ENCODE measurements at places on chromosomes 11 and 22.

DNA sequence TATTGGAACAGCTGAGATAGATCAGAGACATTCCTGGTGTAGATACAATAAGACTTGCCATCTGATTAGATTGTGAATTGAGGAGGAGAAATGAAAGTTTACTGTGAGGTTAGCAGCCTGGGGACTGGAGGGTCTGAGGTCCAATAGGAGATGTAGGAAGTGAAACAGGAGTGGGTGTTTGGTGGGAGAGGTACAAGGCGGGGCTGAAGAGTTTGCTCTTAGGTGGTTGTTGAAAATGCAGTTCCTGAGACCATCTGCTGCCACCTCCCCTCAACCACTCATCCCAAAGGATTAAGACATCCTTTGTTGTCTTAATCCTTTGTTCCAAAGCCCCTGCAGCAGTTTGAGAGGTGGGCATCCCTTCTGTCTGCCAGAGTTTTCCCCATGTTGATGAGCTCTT is 14.8 kb downstream of the PIWIL4 start:
- no peak for DNase-seq

- no peak for DNase-seq
These were observed 20.0 kb downstream of the MTFP1 start for GRCh38 chr22:30445438-30446145.

DNA sequence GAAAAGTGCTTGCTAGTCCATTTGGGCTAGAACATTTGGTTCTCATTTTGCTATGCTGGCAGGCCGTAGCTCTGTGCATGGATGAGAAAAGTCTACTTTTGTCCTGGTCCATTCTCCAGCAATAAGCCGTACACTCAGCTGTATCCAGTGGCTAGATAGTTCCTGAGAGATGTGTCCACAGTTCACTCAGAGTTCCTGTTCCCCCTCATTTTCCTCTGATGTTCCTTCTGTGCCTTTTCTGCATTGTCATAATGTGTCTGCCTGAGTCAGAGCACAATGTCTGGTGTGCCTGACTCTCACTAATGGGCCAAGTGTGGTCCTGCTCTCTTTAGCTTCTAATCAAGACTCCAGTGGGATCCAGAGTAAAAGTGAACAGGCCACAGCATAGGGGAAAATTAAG is 215.7 kb upstream of the CTSC start:
- DNase-seq, result no peak

DNA sequence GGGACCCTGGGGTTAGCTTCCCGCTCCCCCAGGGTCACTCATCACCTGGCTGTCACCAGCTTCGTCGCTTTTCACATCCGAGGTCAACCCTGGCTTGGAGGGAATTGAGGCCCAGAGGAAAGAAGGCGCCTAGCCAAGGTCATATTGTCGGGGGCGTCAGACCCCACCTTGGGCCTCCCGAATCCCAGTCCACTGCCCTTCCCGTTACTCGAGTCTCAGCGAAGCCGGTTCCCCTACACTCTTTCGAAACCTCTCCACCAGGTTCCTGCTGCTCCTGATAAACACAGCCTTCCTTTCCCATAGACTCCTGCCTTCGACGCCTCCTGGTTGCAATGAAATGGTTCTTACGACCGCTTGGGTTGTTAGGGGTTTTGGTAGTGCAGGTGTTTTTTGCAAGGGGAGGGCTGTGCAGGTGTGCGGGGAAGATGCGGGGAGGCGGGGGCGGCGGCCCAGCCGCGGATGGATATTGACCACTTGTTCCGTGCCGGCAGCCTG is 642 bp downstream of the NAA40 start:
- DNase-seq, result no peak

DNA sequence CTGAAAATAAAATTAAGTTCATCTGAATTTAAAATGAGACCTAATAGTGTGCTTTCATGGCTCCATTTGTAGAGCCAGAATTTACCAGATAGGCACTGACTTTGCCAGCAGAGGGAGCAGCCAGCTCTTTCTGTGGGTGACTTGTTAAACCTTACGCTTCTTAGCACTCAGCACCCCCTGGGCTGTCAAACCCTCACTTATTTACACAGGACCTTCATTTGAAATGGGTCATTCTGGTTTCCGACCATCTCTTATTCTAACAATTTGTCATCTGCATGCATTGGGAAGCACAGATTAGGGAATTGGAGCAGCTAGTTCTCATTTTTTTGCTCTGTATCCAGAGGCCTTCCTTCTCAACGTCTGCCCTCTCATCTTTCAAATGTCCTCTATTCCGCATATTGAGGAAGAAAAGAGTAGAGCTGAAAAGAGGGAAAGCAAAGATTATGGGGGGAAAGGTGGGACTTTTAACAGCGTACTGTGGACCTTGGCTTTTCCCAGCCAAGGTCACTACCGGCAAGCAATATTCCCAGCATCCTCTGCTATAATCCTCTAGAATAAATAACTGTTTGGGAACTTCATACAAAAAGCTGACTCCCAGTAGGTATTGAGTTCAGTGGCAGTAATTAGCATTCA is 3.1 kb downstream of the ASRGL1 start:
- DNase-seq, result peak; percentile 18

DNA sequence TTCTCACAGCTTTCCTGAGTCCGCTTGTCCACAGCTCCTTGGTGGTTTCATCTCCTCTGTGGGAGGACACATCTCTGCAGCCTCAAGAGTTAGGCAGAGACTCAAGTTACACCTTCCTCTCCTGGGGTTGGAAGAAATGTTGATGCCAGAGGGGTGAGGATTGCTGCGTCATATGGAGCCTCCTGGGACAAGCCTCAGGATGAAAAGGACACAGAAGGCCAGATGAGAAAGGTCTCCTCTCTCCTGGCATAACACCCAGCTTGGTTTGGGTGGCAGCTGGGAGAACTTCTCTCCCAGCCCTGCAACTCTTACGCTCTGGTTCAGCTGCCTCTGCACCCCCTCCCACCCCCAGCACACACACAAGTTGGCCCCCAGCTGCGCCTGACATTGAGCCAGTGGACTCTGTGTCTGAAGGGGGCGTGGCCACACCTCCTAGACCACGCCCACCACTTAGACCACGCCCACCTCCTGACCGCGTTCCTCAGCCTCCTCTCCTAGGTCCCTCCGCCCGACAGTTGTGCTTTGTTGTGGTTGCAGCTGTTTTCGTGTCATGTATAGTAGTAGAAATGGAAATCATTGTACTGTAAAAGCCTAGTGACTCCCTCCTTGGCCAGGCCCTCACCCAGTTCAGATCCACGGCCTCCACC is 11.7 kb downstream of the RASD2 start:
- DNase-seq, result peak; percentile 16

GRCh38 chr11:33375688-33376311 is 118.6 kb downstream of the HIPK3 start:
- no peak for DNase-seq

GRCh38 chr11:59523541-59523940 is 12.2 kb downstream of the OR4D9 start:
- no peak for DNase-seq

- no peak for DNase-seq
These were observed 224.3 kb upstream of the PITPNB start for GRCh38 chr22:28143241-28143865.

GRCh38 chr11:71301046-71301857 is 48.9 kb upstream of the SHANK2 start:
- DNase-seq, result no peak

DNA sequence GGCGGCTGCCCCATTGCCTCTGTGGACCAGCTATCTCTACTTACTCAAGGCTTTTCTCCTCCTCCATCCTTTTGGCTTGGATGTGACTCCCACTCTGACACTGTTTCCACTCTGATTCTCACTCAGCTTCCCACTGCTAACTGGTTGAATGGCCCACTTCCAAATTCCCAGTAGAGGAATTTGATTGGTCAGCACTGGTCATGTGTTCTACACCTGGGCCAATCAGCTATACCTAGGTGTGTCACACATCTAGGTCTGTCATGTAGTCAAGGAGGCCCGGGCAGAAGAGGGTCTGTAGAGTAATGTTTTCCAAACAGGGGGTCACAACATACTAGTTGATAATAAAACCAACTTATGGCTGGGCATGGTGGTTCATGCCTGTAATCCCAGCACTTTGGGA is 53.3 kb downstream of the TPBGL start:
- DNase-seq, result no peak

- DNase-seq, result no peak
These were observed 153.1 kb upstream of the DDI1 start for GRCh38 chr11:103883291-103883690.

GRCh38 chr22:27885977-27886842 is 32.8 kb downstream of the PITPNB start:
- DNase-seq, result peak; percentile 55

DNA sequence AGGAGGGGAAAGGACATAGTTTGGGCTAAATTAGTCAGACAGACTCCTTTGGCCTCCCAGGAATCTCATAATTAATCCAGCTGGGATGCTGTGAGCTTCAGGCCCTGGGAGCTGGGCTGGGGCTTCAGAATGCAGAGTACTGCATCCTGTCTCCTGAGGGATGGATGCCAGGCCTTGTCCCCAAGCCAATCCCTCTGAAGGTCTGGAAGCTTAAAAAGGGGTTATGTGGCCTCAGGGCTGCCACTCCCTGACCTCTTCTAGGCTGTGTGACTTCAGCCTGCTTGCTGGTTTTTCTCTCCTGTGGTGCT is 6.9 kb upstream of the LRRC32 start:
- DNase-seq, result no peak

GRCh38 chr11:656426-656825 is 19.4 kb downstream of the DRD4 start:
- no peak for DNase-seq

- DNase-seq, result no peak
These were observed 438.2 kb downstream of the BUD13 start for GRCh38 chr11:116334596-116334995.

GRCh38 chr11:119025099-119025473 is 5.6 kb downstream of the SLC37A4 start:
- DNase-seq, result no peak

DNA sequence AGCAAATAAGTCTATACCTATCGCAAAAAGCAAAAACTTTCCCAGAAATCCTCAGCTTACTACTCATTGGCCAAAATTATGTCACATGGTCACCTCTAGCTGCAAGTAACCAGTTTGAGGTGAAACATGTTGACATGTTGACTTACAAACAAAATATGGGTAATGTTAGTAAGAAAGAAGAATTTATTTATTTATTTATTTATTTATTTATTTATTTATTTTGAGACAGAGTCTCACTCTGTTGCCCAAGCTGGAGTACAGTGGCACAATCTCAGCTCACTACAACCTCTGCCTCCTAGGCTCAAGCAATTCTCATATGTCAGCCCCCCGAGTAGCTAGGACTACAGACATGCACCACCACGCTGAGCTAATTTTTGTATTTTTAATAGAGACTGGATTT is 5.4 kb upstream of the SLC35C1 start:
- DNase-seq, result no peak

GRCh38 chr11:134518616-134519389 is 106.8 kb upstream of the B3GAT1 start:
- no peak for DNase-seq

GRCh38 chr11:796565-797295 is 1.4 kb downstream of the SLC25A22 start:
- DNase-seq, result no peak

DNA sequence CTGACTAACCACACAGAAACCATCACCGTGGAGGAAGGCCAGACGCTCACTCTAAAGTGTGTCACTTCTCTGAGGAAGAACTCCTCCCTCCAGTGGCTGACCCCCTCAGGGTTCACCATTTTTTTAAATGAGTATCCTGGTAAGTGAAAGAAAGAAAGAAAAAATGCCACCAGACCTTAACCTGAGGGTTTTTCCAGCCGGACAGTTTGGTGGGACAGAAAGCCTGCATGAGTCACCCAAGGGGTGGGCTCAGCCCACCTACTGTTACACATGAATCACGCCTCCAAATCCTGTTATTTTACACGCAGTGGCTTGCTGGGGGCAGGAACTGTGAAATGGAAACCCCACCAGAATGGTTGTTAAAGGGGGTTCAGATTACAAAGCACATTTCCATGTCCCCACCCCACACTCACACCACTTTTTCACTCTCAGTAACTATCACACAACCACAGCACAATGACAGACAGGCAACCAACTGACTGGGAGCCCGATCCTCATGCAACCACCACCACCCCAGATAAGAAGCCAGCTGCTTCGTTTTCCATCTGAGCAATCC is 11.9 kb downstream of the CRTAM start:
- DNase-seq, result no peak

DNA sequence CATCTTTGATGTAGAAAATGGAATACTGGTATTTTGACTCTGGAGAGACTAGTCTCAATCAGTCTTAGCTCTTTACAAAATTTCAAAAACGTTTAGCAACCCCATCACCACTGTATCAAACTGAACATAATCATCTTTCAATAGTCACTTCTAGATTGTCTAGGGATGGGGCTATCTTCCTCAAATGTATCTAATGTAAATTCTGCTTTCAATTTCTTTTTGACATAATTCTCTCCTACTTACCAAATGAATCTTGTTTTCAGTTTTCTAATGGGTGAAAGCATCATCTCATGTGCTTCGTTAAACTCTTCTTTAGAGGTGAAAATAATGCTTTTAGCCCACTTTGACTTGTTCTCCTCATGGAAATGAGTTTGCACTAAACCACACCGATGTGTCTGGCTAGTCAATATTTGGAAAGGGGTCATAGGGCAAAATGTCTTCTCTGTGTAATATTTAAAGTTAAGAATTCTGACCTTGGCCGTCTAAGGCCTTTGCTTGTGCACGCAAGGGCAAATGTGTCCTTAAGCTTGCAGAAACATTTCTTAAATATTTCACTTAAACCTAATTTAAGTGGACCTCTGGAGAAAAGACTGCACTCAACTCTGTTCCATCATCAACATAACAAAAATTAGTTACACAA is 5.2 kb downstream of the SIK3 start:
- DNase-seq, result no peak

DNA sequence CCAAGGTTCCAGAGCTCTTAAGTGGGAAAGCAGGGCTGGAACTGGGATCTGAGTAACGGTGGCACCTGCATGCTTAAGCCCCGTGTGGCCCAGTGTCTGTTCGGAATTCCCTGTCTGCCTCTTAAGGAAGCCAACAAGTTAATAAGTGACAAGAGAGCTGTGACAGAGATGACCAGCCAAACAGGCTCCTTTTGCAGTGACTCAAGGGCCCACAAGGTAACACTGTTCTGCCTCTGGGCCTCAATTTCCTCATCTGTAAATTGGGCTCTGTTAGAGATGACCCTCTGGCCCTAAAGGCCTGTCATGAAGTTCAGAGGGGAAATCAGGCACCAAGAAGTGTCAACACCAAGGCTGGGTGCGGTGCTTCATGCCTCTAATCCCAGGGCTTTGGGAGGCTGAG is 18.6 kb downstream of the USH1C start:
- no peak for DNase-seq
